Stimulated activated CD4-positive, alpha-beta T cell treated with anti-CD3 and anti-CD28 coated beads, Interleukin-4, amount 100 ng/mL, for 4 hours (primary cell): ENCODE measurements at places on chromosomes 5 and 9.
A peak's percentile ranks its signal among the peaks of the same experiment; 100 is the strongest.

- DNase-seq: peak; percentile 35
These were observed 5.3 kb upstream of the LCP2 start for GRCh38 chr5:170302653-170303501.

- DNase-seq: no peak
These were observed 308.6 kb upstream of the EDIL3 start for GRCh38 chr5:84693256-84693655.

- DNase-seq: no peak
These were observed 534 bp downstream of the SRFBP1 start for GRCh38 chr5:121962347-121962670.

- DNase-seq: no peak
These were observed 138.0 kb upstream of the IRX4 start for GRCh38 chr5:2020730-2021129.

DNA sequence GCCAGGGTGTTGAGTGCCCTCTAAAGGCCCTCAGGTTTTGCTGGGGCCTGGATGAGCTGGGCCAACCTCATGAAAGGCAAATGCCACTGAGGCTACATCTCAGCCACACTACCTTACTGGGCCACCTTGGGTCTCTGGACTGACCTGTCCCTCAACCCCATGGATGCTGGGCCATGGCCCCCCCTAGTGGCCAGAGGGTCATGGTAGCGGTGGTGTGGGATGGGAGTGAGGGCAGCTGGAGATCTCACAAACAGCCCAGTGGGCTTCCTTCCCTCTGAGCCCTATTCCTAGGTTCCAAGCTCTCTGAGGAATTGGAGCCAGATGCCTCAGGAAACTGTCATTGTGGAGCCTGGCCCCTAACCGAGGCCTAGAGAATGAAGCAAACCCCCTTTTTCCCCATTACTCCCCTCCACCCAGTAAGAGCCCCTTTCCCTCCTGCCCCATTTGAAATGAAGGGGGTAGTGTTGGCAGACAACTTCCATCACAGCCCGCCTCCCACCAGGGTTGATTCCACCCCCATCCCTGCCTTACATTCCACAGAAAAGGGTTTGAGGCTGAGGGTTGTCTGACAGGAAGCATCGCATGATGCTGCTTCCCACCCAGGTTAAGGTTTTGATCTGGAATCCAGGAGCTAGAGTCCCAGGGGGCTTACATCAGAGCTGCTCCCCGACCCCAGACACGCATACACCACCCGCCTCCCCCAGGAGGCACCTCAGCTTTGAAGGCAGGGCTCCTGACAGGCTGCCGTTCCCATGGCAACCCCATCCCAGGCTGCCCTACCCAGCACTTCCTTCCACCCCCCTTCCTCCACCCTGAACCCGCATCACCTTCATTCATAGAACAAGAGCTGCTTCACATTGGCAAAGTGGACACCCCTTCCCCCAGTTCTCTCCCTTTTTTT lies 63.9 kb downstream of the PCDH1 start:
- DNase-seq: peak; percentile 33

GRCh38 chr9:111696796-111697195 lies 35.4 kb downstream of the GNG10 start:
- no peak for DNase-seq

GRCh38 chr9:13443346-13444244 lies 164.1 kb upstream of the MPDZ start:
- no peak for DNase-seq

GRCh38 chr5:134267366-134268018 lies 41.6 kb upstream of the PPP2CA start:
- DNase-seq: no peak

DNA sequence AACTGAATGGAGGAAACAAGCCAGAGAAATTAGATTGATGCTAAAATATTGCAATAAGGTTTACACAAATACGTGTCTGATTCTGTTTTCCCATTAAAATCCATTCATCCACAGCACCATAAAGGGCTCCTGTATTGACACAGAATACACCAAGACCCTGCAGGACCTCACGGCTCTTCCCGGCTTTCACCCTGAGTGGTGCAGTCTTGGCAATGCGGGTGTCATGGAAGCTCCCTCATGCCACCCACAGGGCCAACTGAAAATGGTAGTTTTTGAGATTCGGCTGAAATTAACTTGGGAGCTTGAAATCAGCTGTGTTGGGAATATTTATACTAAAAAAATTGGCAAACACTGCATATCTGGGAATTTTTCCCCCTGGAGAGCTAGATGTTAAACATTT lies 17.3 kb upstream of the EXOC3 start:
- DNase-seq: no peak

- no peak for DNase-seq
These were observed 6.9 kb downstream of the MRPS27 start for GRCh38 chr5:72313141-72313540.

GRCh38 chr9:115946530-115946929 lies 207.1 kb upstream of the PAPPA start:
- no peak for DNase-seq

GRCh38 chr5:153809166-153809565 lies 229.5 kb downstream of the FAM114A2 start:
- no peak for DNase-seq

- DNase-seq: no peak
These were observed 342.2 kb upstream of the RFX3 start for GRCh38 chr9:3868012-3868411.

GRCh38 chr5:146877783-146878475 lies 628 bp downstream of the PPP2R2B start:
- no peak for DNase-seq

- DNase-seq: no peak
These were observed 1125.4 kb downstream of the EFNA5 start for GRCh38 chr5:106545325-106545724.

DNA sequence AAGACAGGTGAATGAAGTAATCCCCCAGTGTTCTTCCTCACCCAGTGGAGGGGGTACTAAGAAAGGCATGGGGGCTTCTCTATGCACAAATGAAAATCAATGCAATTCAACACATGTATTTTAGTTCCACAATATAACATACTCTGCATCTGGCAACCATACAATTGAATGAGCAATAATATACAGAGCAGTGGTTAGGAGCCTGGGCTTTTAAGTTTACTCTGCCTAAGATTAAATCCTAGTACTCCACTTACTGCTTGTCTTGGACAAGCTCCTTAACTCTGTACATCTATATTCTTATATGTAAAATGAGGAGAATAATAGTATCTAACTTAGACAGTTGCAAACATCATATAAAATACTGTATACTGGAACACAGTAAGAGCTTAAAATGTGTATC lies 195.4 kb upstream of the TRIM32 start:
- no peak for DNase-seq

- no peak for DNase-seq
These were observed 105.7 kb downstream of the INSYN2B start for GRCh38 chr5:169874621-169875020.

DNA sequence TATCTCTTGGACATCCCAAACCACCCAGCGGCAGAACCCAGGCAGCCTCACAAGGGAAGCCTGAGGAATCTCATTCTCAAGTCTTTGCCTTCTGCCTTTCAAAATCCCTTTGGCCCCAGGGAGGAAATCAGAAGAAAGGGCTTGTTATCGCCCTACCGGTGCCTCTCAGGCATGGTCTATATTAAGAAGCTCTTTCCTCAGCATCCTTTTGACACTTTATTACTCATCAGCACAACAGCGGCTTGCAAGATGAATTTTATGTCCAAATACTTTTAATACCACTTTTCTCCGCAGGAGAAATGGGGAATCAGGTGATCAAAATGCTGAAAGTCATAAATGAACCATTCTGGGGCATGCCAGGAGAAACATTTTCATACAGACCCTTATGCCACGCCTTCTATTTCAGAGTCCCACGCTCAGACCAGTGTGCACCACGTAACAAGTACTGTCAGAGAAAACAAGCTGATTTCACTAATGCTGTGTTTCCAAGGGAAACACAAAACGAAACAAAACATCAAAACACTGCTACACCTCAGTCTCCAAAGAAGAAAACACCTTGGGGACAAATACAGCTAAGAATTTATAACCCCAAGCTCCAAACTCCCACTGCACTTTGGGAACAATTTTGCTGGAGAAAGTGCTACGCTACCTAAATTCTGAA lies 30.0 kb downstream of the RAPGEF1 start:
- no peak for DNase-seq

GRCh38 chr5:114174837-114175236 lies 187.0 kb upstream of the KCNN2 start:
- DNase-seq: no peak

- DNase-seq: no peak
These were observed 67.4 kb upstream of the ADAMTS19 start for GRCh38 chr5:129392681-129393080.

GRCh38 chr9:137050570-137050969 lies 3.3 kb downstream of the ENTPD2 start:
- DNase-seq: no peak

DNA sequence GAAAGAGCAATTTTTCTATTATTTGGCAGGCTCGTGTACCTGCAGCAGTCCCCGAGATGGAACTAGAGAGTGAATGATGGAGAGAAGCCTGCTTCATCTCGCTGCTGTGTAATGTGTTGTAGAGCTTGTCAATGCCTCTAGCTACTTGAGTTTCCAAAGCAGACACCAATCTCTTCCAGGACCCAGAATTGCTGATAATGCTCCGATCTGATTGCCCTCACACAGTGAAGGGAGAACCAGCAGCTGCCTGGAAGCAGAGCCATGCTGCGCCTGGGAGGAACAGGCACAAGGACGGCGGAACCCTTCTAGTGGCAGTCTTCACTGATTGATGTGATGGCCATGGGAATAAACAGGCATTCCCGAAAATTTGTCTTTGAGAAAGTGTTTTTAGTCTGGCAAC lies 288.0 kb downstream of the ICE1 start:
- DNase-seq: no peak

- peak; percentile 32 for DNase-seq
These were observed 13.6 kb upstream of the GM2A start for GRCh38 chr5:151239237-151239861.

- no peak for DNase-seq
These were observed 36.2 kb upstream of the TTC1 start for GRCh38 chr5:159972538-159973362.

- no peak for DNase-seq
These were observed 22.4 kb upstream of the FCN2 start for GRCh38 chr9:134858051-134858841.

DNA sequence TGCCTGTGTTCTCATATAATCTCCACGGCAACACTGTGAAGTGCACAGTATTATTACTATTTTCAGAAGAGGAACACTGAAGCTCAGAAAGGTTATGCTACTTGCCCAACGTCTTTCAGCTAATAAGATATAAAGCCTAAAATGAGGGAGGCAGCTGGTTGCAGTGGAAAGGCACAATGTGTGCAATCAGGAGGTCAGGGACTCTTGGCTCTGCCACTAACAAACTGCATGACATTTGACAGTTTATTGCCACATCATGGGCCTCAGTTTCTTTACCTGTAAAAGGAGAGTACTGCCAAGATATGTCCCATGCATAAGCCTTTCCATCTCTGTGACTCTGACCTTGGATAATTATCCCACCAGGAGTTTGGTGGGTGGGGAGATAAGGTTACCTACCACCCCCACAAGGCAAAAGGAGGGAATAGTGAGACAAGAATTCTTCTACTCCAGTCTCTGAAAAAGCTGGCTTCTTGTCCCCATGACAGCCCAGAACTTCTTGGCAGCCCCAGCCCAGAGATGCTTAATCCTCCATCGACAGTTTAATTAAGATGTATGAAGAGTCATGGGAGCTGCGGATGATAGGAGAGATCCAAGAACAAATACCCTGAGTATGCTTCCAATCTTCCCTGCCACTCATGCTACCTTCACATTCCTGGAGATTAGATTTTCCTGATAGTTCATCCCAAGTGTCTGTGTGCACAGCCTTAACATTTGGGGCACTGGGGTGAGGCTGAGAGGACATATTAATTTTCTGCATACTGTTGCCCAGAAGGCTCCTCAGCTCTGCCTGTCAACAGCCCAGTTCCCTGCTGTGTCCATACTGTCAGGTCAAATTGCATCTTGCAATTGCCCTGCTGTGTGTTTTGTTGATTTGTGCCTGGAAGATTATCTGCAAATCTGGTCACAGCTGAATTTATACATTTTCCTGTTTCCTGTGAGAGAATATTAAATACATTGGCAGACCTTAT lies 271.2 kb downstream of the FAM114A2 start:
- DNase-seq: no peak

DNA sequence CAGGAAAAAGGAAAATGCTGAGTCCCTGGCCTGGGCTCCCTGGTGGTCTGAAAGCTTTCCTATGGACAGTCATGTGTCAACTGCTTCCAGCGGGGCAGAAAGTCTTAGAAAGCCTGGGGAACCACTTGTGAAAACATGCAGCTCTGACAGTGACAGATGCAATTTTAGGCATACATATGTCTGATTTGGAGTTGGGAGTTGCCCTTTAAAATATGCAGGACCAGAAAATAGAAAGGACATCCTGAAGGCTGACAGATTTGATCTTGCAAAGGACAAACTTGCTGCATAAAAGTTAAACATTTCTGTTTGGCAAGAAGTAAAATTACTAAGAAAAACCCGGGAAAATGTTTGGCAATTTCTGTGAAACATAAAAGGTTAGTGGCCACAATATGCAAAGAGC lies 23.8 kb downstream of the GADD45G start:
- no peak for DNase-seq

DNA sequence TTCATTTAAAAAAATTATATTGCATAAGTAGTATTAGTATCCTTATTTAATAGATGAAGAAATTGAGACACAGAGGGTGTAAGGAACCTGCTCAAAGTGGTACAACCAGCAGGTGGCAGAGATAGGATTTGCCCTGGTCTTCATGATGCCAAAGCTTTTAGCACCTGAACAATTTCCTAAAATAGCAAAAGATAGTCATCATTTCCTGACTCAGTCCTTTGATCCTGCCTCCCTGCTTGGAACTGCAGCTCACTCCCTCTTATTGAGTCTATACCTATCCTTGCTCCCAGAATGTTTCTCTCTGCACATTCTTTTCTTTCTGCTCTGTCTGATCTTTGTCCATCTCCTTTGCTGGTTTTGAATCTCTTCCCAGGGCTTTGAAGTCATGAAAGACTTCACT lies 155.8 kb downstream of the FRMD3 start:
- DNase-seq: no peak

DNA sequence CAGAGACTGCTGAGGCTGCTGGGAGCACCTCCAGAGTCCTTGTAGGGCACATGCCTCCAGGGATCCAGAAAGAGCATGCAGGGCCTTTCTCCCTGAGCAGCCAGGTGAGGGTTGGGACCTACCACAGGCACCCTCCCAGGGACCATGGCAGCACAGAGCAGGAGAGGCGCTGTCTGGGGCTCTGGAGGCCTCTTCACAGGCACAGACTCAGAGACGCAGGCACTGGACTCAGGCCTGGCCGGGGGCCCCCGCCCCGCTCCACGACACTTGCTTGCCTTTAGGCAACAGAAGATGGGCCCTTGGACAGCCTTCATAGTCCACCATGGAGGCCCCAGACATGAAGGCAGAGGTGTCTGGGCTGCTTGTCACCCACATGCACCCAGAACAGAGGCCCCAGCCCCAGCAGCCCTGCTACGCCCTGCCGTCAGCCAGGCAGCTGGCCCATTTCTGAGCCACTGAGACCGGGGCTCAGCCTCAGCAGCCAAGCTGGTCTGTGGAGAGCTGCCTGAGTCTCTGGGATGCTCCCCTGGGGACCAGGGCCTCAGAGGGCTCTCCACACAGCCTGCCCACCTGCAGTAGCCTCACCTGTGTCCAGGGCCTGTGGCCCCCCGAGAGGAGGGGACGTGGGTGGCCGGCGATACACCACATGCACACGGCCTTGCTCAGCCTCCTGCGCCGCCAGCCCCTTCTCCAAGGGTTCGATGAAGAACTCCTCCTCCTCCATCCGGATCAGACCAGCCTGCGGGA lies 72.8 kb downstream of the ADAMTS2 start:
- no peak for DNase-seq
